ENCODE measurements at places on chromosomes 4 and X.

GRCh38 chr4:82591592-82591991 lies 29.8 kb upstream of the TMEM150C start:
- no peak for DNase-seq

GRCh38 chrX:31449965-31450364 lies 378.1 kb upstream of the FTHL17 start:
- DNase-seq = no peak

DNA sequence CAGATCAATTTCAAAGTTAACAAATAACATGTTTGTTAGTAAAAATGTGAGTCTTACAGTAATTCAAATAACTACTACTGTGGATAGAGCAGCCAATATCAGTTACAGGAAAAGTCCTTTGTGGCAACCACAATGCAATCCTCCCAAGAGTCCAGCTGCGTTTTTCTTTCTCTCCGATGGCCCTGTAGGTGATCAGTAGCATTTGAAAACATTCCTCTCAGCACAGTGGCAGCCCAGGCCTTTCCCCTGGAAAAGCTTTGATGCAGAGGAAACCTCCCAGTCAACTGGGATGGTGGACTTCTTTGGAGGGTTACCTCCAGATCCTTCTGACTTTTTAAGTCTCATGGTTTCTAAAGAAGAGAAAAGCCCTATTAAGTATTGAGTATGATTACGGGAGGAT lies 18.0 kb upstream of the PDZD4 start:
- no peak for DNase-seq

GRCh38 chr4:57103051-57103450 lies 7.1 kb downstream of the IGFBP7 start:
- DNase-seq = no peak

DNA sequence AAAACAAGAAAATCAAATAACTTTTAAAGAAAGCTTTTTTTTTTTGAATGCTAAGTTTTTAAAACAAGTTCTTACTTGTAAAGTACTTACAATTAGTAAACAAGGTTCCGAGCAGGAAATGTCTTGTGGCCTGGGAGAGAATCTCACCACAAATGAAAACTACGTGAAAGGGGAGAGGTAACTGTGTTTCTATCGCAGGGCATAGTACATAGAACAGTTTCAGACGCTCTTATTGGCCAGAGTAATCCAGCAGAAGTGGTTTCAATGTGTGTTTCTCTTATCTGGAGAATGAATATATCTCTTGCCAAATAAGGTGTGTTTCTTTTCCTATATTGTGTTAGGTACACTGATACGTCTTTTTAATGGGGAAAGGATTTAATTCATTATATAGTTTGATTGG lies at the start of gene PLAC8:
Gene PLAC8 (minus strand): TSS at position 154 of the 400 bp plus-strand sequence. CDS start 6,808 bp downstream, outside the sequence.
- DNase-seq = no peak

- DNase-seq = no peak
Observed at GRCh38 chr4:55903577-55903976, 45.2 kb upstream of the CEP135 start.

GRCh38 chr4:82508806-82509428 lies 52.9 kb downstream of the TMEM150C start:
- DNase-seq = no peak

- no peak for DNase-seq
Observed at GRCh38 chr4:101970547-101971155, 180.1 kb downstream of the BANK1 start.

DNA sequence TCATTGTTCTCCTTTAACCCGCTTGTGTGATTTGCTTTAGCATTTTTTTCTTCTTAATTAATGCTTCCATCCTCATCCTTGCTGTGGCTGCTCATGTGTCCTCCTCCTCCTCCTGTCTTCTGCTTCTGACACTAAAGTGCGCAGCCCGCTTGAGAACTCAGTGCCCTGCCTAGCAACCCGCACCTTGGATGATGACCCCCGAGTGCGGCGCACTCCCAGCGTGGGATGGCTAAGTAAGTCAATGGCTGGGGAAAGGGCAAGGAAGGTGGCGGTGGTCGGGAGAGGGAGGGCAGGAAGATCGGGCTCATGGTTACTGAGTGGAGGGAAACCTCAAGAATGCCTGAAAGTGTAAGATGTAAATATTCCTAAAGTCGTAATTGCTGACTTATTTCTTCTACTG lies 30.1 kb downstream of the SLC4A4 start:
- DNase-seq = no peak

DNA sequence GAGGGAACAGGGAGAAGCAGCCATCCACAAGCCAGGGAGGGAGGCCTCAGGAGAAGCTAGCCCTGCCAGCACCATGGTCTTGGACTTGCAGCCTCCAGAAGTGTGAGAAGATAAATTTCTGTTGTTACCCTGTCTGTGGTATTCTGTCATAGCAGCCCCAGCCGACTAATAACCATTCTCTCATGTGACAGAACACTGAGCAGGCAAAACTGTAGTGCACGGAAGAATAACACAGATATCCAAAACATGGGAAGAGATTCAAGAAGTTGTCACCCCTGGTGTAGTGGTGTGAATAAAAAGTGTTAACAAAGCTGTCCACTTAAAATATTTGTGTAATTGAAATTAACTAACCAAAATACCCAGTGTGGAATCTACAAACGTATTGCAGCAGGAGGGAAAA lies 265.0 kb downstream of the ARHGAP10 start:
- no peak for DNase-seq

GRCh38 chrX:117843749-117844148 lies 272.9 kb downstream of the KLHL13 start:
- no peak for DNase-seq

DNA sequence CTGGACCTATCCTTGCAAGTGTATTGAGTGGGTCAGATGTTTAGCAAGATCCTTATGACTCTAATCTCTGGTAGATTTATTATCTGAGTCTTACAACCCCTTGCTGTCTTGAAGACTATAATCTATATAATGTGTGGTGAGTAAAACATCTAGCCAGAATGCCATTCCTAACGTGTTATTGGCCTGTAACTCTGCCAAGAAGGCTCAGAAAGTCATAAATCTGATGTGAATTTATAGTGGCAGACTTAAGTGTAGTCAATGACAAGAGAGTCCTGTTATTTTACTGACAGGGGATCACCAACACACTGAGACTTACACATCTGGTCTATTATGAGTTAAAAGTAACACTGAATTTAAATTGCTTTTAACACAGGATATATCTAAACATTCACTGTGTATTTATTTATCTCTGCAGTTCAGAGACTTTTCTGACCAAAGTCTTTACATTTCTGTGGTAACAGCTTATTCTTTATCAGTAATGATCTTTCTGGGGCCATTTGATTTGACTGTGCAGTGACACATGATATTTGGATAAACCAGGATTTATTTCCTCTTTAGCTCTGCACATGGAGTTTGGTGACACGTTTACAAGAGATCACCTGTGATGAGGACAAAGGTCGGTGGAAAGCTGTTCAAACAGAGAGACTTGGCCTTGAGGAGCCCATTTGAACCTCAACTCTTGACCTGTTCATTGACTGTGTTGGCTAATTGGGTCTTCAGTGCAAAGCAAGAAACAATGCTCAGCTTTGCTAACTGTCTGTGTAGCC lies 415.8 kb downstream of the STIM2 start:
- no peak for DNase-seq

DNA sequence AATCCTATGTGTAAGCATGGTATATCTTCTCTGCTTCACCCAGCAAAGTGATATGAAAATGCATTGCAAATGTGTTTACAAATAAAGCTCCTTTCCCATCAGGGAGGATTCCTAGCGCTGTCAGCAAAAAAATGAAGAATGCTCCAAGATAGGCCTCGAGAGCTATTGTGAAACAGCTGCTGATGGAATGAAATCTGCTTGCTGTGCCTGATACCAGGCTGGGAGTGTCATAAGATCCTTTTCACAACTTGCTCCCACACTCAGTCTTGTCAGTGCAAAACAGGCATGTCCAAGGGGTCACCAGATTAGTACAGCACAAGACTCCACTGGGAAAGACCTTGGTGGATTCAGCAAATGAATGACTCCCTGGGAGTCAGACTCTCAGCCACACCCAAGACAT lies 34.1 kb downstream of the HNRNPH2 start:
- no peak for DNase-seq

- no peak for DNase-seq
Observed at GRCh38 chr4:75639124-75639695, 8.9 kb upstream of the CDKL2 start.

GRCh38 chr4:155984106-155984797 lies 30.6 kb upstream of the CTSO start:
- no peak for DNase-seq

GRCh38 chr4:44927399-44928380 lies 201.3 kb upstream of the GNPDA2 start:
- DNase-seq = no peak

DNA sequence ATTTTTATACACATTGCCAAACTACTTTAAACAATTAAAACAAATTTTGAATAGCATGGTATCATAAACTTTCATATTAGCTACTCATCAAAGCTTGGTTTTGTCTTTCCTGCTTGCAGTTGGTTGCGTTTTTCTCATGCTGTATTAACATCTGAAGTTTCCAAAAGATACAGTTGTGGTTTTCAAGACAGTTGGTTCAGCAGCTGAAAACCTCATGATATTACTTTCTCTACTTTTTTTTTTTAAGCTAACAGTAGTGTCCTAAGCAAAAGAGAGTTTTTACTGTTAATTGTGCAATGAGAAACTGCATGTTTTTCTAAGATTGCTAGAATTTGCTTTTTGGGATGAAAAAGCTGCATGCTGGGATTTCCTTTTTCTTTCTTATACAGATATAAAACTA lies 15.2 kb downstream of the RUFY3 start:
- DNase-seq = no peak

- DNase-seq = no peak
Observed at GRCh38 chrX:154310616-154311536, 15.3 kb downstream of the TKTL1 start.

DNA sequence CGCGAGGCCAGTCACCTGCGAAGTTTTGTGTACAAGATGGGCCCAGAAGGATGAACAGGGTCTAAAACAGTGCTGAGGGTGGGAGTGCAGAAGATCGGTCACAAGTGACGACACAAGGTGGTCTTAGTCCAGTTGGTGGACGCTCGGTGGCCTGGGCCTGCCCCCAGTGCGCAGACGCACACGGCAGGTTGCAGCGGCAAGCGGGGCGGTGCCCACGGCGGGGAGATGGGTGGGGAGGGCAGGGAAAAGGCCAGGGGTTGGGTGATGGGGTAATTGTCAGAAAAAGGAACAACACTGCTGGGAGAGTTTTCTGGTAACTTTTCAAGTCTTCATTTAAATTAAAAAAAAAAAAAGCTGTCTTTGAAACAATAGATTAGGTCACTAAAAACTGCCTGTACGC lies 1.0 kb upstream of the PRDX4 start:
- no peak for DNase-seq

- DNase-seq = no peak
Observed at GRCh38 chrX:131217989-131218388, 71.1 kb downstream of the IGSF1 start.

GRCh38 chrX:151873096-151873495 lies 39.6 kb upstream of the MAGEA4 start:
- no peak for DNase-seq

DNA sequence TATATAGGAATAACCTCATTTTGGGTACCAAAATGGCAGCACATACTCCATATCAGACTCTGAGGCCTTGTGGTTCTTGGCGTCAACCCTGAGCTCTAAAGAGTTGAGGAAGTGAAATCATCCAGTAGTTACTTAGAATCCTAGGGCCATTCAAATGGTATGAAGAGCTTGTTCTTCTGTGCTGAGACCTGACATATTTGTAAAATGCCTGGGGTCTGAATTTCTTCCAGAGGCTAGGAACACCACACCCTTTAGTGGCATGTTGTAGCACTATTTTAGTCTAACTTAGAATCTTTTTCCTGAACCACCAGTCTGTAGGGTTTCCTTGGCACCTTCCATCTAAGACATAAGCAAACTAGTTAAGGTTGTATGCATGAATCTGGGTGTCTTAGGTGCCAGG lies 18.1 kb upstream of the GDPD2 start:
- DNase-seq = no peak

DNA sequence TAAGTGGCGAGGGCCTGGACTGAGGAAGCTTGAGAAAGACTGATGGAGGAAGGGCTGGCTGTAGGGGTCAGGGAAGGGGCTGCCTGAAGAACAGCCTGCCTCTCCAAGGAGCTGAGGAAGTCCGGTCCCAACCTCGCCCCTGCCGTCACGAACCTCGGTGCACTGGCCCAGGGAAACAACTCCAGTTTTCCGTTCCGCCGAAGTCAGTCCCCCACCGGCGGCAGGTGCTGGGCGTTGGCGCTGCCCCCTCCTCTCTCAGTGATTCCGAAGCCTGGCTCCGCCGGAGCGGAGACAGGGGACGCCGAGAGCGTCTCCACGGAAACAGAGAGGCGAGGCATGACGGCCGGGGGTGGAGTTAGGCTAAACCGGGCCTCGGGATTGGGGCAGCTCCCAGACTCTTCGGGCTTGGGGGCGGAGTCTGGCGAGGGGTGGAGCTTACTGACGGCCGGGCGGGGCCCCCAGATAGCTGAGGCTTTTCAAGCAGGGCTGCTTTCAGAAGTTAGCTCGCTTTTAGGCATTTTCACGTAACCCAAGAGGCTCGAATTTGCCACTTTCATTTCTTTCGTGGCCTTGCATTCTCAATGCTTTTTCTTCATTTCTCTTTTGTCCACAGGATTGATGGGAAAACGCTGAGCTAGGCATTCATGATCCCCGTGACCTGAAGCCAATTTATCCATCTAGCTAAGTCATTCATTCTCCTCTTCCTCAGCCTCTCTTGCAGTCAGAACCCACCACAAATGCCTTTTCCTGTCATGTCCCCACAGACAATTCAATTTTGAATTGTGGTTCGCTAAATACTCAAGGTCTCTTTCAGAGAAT lies at the start of gene TTC29:
Gene TTC29 (minus strand): TSS at position 309 of the 819 bp plus-strand sequence. CDS start 5,969 bp downstream, outside the sequence.
- DNase-seq = peak; percentile 95

DNA sequence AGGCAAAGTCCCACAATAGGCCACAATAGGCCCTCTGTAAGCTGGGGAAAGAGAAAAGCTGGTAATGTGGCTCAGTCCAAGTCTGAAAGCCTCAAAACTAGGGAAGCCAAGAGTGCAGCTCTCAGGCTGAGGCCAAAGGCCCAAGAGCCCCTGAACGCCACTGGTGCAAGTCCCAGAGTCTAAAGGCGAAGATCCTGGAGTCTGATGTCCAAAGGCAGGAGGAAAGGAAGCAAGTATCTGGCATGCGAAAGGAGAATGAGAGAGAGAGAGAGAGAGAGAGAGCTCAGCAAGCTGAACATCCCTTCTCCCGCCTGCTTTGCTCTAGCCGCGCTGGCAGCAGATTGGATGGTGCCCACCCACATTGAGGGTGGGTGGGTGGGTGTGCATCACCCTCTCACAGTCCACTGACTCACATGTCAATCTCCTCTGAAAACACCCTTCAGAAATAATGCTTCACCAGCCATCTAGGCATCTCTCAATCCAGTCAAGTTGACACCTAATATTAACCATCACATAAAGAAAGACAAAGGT lies 30.9 kb upstream of the ELF2 start:
- no peak for DNase-seq
